GM04504 (cell line): ENCODE measurements at places on chromosomes 1 and 21.
A peak's percentile ranks its signal among the peaks of the same experiment; 100 is the strongest.

DNA sequence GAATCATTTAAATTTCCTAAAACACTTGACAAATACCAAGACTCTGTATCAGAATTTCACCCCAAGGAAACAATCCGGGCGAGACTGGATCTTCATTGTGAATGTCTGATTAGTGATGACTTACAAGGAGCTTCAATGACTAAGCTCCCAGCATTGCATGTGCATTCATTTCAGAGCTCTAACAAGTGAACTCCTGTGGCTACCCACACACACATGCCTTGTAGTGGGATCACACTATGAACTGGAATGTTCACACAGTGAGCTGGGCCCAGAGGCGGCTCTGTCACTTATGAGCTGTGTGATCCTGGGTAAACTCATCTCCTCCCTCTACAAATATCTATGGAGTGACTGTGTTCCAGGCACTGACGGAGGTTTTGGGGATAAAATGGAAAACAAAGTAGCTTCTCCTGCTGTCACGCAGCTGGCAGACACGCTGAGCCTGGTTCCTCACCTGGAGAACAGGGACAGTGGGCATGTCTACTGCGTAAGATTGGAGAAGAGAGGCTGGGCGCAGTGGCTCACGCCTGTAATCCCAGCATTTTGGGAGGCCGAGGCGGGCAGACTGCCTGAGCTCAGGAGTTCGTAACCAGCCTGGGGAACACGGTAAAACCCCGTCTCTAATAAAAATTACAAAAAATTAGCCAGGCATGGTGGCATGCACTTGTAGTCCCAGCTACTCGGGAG lies 56.9 kb downstream of the CLSTN1 start:
- DNase-seq: peak; percentile 98

- no peak for DNase-seq
Measured at GRCh38 chr1:188557053-188557452, 1728.3 kb downstream of the PLA2G4A start.

GRCh38 chr1:109556563-109556962 lies 8.1 kb downstream of the GNAI3 start:
- no peak for DNase-seq

DNA sequence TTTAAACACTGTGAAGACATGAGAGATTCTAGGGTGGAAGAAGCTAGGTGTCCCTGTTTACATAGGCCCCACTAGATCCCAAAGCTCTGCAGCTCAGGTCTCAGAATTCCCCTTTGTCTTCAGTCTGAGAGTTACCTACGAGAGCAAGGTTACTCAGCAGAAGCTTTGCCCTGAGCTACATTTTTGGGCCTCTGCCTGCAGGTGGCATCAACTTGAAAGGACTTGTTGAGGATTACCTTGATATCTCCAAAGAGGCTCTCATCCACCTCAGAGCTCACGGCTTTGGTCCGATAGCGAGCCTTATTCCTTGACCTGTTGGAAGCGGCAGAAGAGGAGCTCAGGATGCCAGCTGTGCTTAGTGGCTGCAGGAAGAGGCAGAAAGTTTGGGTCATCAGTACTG lies 7.0 kb downstream of the CFAP45 start:
- no peak for DNase-seq

- no peak for DNase-seq
Measured at GRCh38 chr1:152112885-152113432, 2.3 kb downstream of the TCHH start.

GRCh38 chr1:239555350-239555749 lies 169.0 kb downstream of the CHRM3 start:
- no peak for DNase-seq

GRCh38 chr21:27693376-27693775 lies 726.5 kb upstream of the ADAMTS5 start:
- DNase-seq: peak; percentile 84
